ENCODE measurements at places on chromosomes 5 and 9. TPM values are rescaled to one million over a fixed set of nuclear protein-coding genes. Genes with fewer than 3 reads are reported as not detected.

TRMO gene
- 15.6 TPM for total RNA-seq

NR6A1 gene
- 3.3 TPM for total RNA-seq

ENDOG gene
- 14.1 TPM for total RNA-seq

TTLL11 gene
- 14.2 TPM for total RNA-seq

CDH12 gene
- not detected for total RNA-seq

CDH9 gene
- not detected for total RNA-seq

PBX3 gene
- total RNA-seq: 39.1 TPM

DNA sequence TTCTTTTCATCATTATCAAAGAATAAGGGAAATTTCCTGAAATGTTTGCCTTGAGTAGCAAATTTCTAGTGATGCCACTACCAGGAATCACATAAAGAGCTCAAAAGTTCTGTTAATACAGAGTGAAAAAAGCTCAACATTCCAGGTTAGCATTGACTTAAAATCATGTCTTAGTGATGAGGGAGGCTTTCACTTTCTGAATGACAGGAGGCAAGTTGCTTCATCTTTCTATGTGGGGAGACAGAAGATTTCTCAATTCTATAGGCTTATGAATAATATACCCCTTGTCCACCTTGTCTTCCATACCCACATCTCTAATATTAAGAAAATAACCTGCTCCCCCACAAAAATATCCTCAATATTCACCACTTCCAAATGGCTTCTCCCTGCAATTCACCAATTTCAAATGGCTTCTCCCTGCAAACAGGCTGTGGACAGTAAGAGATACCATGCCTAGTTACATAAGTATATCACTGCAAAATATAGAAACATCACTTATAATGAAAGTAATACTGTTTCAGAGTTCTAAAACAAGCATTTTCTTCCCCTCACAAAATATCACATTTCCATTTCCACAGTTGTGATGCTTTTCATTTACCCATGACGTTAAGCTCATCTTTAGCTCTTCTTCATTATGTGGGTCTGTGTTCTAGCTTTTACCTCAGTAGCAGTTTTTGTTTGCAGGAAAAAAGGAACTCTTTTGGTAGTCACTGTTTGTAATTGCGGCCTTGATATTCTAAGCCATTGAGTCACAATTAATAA is 2.2 kb upstream of the JAK2 start:
- DNase-seq: no peak

GRCh38 chr9:35603506-35603985 is 1.5 kb upstream of the TESK1 start:
- peak; percentile 83 for DNase-seq

GRCh38 chr5:41510176-41510831 is at the start of gene PLCXD3:
TSS of gene PLCXD3 (minus strand) at chr5:41510601. CDS start at chr5:41510526, 75 bp downstream.
- peak; percentile 59 for DNase-seq

DNA sequence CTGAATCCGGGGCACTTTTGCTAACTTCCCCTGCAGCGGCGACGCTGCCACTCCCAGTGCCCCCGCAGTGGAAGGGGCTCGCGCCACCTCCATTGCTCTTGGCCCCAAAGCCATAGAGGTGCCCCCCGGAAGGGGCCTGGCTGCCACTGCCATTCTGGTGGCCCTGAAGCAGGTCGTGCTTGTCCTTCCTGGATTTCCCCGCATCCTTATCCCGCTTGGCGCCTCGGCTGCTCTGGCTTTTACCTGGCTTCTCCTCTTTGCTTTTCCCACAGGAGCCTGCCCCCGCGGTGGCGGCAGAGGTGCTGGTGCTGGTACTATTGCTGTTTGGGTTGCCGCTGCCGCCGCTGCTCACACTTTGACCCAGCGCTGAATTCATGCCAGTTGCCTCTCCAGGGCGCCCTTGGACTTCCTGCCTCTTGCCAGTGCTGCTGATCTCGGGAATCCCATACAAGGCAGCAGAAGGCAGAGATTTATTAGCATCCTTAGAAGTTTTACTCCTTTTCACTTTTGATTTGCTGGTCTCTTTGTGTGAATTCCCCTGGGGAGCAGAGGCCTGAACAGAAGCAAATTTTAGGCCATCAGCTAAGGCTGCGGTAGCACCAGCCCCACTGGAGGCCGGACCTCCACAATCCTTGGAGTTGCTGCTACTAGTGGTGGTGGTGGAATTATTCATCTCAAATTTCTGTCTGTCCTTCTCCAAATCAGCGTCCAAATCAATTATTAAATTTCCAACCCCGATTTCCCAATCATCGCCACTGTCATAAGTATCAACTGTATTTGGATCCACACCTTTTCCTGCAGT is 2.1 kb downstream of the ZNF608 start:
- peak; percentile 75 for DNase-seq

DNA sequence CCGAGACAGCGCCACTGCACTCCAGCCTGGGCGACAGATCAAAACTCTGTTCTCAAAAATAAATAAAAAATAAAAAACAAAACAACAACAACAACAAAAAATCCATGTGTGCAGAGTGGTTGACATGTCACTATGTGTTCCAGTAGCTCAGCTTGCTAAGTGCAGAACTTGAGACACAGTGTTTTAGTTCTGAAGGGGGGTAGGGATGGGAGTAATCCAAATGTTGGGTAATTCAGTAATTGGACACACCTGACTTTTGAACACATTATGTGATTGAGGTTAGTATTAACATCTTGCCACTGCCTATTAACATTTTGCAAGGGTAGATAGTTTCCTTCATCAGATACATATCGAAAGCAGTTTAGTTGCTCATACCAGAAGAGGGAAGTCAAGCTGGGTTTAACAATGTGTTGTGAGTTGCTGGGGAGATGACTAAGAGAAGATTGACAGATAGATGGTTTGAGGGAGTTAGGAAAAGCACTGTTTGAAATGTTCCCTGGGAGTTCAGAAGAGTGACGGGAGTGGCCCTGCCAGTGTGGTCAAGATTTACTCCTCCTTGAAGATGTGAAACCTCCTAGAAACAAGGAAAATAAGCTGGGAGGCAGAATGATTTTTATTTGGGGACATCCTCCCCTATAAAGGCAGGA is 928 bp downstream of the HACD4 start:
- no peak for DNase-seq

- no peak for DNase-seq
Measured at GRCh38 chr9:128370367-128370751, 815 bp upstream of the URM1 start.

GRCh38 chr5:134648425-134649162 is at the start of gene SEC24A:
TSS of gene SEC24A (plus strand) at chr5:134648785. CDS start at chr5:134649077, 292 bp downstream.
- peak; percentile 92 for DNase-seq

DNA sequence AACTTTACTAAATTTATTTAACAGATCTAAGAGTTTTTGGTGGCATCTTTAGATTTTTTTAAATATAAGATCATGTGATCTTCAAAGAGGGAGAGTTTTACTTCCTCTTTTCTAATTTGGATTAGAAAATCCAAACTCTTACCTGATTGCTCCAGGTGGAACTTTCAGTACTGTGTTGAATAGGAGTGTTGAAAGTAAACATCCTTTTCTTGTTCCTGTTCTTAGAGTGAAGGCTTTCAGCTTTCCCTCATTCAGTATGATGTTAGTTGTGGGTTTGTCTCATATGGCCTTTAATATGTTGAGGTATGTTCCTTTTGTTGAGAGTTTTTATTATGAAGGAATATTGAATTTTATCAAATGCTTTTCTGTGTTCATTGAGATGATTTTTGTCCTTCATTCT is 650.0 kb upstream of the SGCD start:
- no peak for DNase-seq

- no peak for DNase-seq
Measured at GRCh38 chr9:4585135-4585534, 77.0 kb upstream of the PLPP6 start.

DNA sequence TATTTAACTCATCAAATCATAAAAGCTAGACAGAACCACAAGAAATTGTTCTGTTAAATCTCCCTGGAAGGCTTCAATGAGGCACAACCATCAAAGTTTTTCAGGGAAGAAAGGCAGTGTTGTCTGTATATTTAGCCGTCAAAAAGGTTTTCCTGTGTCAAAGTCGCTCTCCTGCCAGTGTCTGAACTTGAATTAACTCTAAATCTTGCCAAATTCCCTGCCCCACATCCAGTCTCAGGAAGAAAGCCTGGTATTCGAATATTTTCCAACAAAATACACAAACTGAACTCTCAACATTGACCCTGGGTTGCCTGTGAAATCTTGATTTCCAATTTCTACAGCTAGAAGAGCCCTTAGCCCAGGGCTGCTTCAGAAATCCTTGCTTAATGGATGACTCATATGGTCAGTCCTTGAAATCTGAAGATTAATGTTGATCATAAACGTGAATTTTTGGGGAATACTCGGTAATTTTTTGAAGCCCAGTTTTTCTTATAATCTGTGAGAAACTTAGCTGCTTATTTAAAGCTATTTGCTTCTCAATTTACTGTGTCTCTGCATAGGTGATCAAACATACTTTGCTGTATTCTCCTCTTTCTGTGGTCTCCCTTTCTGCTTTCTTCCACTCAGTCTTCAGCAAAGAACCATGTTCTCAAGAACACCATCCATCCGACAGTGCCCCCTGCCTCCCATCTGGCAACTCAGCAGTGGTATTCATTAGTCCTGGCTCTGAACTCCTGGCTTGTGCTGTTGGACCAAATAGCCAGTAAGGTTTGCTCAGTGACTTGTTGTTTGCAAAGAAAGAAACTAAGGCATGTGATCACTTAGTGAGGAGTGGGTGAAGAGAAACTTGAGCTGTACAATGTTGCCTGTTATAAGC is 58.9 kb downstream of the NREP start:
- DNase-seq: no peak

GRCh38 chr9:18925880-18926279 is 107.1 kb downstream of the SAXO1 start:
- no peak for DNase-seq

- DNase-seq: no peak
Measured at GRCh38 chr9:78235256-78235761, 566 bp upstream of the CEP78 start.

DNA sequence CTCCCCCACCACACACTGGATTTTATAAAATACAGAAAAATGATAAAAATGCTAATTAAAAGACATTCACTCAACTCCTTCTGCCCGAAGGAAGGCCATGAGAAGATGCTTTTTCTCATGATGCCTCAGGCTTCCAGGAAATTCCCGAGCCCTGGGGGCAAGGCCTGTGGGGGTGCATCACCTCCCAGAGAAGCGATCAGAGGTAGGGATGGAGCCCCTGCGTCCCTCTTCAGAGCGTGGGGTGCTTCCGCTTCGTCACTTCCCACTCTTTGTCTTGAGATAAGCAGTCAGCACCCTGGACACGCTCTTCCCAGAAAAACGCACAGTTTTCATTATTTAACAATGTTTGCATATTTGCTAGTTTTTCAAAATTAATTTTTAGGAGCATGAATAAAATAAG is 33.3 kb upstream of the SH3PXD2B start:
- peak; percentile 32 for DNase-seq

DNA sequence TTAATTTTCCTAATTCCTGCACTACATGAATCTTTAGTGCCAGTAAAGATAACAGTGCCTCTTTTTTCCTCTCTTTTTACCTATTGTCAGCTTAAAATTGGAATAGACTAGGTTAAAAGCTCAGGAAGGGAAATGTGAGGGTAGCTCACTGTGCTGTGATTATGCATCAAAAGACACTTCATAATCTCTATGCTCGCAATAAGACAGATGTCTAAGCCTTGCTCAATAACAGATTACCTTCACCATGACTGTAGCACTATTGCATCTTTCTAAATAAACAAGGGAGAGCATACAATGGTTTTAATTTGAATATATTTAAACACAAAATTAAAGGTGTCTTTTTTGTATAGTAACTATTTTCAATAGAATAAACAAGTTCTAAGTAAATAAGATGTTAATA is 130.1 kb downstream of the FBN2 start:
- DNase-seq: no peak

- DNase-seq: no peak
Measured at GRCh38 chr9:121566481-121567465, 67.1 kb upstream of the GGTA1 start.

DNA sequence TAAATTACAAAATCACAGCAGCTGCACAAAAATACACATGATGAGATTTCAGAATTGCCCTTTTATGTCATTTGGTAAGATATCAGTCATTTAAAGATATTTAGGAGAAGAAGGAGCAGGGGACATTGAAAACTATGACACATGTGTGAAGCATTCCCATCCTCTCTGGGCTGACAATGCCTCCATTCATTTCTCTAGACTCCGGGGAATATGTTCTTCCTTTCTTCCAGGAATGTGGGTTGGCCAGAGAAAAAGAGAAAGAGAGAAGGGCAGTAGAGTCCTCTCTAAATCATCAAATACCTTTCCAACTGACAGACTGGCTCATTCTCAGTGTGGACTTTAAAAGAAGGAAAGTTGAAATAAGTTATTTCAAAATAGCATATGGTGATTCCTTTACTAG is 205.6 kb upstream of the ADAMTSL1 start:
- DNase-seq: no peak

GRCh38 chr5:17723876-17724275 is 89.6 kb downstream of the TAF11L14 start:
- no peak for DNase-seq

GRCh38 chr5:173746047-173746646 is 129.7 kb upstream of the BOD1 start:
- DNase-seq: no peak

DNA sequence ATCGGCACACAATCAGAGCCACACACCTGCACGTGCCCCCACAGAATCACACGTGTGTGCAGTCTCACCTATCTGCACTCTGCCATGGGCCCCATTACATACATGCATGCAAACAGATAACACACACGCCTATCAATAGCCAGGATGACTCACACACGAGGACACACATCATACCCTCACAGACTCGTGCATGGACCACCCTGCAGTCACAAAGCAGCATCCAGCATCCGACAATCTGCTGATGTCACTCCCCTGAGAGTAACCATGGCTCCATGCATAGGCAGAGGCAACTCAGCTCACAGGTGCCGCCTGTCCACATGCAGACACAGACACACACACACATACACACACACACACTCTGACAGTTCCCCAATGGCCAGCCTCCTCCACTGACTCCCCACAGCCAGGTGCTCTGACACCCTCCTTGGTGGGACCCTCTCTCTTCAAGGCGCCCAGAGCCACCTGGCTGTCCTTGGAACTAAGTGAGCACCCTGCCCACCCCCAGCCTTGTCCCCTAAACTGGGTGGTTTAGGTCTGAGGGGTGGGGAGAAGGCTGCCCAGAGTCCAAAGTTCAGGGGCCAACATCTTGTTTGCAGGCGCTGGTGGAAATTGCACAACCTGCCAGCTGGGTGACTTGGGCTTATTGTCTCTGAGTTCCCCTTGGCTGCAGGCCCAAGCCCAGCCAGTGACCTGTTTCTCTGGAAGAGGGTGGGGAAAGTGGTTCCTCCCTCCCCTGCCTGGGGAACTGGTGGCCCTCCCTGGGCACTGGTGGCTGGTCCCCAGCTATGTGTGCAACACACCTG is 34.6 kb upstream of the NEK6 start:
- DNase-seq: peak; percentile 88

All from sciatic nerve (tissue), 2 donors.